ENCODE measurements at places on chromosomes 1 and 21. TPM values are rescaled to one million over a fixed set of nuclear protein-coding genes. Genes with fewer than 3 reads are reported as not detected.

Gene STYXL2
- total RNA-seq, result not detected

DNA sequence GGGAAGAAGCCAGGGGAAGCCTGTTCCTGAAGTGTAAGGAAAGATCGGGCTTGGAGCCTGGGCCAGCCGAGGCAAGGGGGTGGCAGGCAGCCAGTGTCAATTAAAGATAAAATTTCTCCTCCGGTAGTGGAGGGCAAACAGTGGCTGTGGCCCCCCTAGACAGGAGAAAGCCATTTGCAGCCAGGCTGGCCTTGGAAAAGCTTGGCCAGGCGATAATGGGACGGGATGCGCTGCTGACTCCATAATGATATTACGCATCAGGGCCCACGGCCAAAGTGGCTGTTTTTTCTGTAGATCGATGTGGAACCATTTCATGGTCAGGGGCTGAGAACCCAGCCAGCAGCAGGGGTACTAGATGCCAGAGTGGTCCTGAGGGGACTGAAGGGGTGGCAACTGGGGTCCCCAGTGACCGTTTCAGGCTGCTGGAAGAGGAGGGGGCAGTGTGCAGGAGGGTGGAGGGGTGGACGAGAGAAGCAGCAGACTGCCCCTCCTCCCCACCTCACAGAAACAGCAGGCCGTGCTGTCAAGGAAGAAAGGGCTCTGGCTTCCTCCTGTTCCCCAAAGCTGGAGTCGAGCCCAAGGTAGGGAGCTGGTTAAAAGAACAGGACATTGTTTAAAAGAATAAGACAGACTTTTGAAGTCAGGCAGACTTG lies 25.2 kb downstream of the KCNC4 start:
- no peak for DNase-seq

- DNase-seq, result no peak
These were observed 739.1 kb downstream of the MATN1 start for GRCh38 chr1:29984166-29984861.

Gene OR14K1
- not detected for total RNA-seq

Measured in left lobe of liver (tissue), 2 donors.